ENCODE measurements at places on chromosomes 16 and 17.
A peak's percentile ranks its signal among the peaks of the same experiment; 100 is the strongest.

DNA sequence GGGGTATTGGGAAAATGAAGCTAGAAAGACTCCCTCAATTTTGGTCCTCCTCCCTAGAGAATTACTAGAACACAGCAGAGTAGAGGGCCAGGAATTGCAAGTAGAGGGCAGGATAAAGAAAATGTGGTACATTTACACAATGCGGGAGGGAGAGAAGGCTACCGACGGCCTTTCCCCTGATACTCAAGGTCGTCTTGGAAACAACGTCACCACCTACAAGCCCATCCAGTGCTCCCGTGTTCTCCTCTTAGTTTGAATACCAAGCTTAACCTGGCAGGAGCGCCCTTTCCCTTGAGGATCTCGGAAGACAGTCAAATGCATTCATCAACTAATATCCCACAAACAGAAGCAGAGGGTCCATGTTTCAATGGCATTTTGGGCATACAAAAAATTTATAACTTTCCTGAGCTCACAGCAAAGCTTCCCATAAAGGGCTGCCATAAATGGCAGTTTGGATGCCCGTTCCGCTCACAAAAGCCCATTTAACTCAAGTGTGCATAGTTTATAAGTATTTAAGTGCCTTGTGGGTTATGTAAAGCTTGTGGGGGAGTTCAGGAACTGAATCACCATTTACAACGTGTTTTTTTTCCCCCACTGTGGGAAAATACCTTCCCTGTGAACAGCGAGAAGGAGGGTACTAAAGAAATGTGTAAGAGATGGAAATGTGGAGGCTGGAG, 414.6 kb downstream of the SLC39A11 start:
- DNase-seq = no peak

DNA sequence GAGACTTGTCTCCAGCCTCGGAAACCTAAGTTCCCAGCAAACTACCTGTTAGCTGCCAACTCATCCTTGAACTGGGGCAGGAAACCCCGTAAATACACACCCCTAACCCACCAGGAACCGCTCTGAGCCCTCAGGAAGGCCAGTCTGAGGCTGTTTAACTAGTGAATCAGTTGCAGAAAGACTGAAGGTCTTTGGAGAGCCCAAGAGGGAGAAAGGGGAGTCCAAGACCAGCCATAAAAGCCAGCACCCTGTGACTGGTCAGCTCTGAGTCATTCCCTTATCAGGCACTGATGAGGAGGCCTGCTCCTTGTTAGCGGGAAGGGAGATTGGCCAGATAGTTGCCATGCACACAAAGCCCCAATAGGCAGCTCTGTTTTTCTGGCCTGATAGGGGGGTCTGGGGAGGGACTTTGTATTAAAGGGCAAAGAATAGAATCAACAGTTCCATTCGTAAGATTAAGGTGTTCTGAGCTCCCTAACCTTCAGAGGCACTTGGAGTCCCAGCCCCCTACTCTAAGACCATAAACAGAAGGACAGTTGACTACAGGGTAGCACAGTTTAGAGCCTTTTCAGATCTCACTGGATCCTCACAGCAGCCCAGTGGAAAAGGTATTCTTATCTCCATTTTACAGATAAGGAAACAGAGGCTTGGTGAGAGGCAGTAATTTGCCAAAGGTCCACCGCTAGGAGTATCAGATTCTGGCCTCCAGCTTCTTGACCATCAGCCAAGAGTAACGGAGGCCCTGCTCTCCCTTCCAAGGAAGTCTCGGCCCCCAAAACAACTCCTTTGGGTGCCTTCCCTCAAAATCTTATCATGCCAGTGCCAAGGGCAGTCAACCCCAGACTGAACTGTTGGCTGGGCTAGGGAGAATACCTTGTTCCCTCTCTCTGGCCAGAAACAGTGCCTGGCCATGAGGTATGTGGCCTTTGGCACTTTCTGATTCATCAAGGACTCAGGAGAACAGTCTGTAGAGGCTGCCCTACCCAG, 2.2 kb upstream of the KRT19 start:
- no peak for DNase-seq

GRCh38 chr16:75754141-75754540, 27.9 kb upstream of the CPHXL start:
- DNase-seq = no peak

GRCh38 chr16:67431775-67432505, 1.0 kb downstream of the HSD11B2 start:
- peak; percentile 14 for DNase-seq

DNA sequence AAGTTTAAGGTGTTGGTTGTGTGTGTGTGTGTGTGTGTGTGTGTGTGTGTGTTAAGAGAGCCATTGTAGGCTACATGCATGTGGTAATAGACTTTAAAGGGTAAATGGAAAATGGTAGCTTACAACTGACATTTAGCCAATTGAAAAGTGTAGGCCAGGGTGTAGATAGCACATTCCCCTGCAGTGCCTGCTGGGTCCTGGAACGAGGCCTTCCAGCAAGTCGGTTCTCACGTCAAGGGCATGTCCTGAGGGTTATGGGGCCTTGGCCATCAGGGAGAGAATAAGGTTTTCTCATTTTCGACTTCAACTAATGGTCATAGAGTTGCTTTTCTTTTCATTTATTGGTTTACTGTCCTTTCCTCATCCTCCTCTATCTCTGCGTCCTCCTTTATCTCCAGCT, 65.1 kb downstream of the RPTOR start:
- DNase-seq = no peak

DNA sequence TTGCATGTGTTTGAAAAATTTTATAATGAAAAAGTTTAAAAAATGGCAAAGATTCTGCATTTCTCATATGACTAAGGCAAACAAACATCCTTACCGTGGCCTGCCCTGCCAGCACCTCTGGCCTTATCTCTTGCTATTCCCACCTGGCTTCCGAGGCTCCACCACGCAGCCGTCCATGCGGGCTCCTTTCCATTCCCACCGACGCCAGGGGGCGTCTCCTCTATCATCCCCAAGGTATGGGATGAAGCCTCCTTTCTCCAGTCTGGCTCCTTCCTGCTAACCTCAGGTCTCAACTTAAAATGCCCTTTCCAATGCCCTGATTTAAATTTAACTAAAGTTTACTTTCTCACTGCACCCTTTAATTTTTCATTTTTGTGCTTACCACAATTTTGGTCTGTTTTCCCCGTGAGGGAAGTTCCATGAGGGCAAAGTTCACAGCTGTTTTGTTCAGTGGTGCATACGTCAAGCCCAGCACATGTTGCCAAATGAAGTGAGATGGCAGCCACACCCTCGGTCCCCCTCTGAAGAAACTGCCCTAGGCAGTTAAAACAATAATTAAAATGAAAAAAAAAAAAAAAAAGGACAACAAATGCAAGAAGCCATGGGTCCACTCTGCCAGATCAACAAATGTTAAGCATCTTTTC, 13.3 kb upstream of the SDK2 start:
- DNase-seq = peak; percentile 34

DNA sequence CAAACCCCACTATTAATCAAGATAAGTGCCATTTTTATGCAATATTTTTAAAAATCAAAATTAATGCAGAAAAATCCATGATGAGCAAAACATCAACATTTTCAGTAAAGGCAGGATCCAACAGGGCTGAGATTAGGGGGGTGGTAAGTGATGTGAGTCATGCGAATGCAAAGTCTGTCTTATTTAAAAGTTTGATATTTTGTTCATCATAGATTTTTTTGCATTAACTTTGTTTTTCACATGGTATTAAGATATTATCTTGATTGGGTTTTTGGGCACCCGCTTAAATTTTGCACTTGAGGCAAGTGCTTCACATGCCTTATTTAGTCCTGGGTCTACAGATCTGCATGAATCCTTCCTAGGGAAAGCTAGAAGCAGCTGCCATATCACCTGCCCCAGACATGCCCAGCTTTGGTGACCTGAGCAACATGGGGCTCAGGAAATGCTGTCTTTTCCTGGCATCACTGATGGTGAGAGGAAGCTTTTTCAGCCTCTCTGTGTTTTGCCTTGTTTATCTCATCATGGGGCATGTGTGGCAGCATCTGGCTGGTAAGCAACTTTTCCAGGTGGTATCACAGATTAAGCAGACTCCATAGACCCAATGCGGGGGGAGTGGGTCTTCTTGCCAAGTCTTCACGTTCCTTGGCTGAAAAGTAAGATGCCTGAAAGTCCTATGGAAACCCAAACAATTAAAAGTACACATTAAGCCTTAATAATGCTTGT, 57.6 kb upstream of the NFAT5 start:
- DNase-seq = no peak

DNA sequence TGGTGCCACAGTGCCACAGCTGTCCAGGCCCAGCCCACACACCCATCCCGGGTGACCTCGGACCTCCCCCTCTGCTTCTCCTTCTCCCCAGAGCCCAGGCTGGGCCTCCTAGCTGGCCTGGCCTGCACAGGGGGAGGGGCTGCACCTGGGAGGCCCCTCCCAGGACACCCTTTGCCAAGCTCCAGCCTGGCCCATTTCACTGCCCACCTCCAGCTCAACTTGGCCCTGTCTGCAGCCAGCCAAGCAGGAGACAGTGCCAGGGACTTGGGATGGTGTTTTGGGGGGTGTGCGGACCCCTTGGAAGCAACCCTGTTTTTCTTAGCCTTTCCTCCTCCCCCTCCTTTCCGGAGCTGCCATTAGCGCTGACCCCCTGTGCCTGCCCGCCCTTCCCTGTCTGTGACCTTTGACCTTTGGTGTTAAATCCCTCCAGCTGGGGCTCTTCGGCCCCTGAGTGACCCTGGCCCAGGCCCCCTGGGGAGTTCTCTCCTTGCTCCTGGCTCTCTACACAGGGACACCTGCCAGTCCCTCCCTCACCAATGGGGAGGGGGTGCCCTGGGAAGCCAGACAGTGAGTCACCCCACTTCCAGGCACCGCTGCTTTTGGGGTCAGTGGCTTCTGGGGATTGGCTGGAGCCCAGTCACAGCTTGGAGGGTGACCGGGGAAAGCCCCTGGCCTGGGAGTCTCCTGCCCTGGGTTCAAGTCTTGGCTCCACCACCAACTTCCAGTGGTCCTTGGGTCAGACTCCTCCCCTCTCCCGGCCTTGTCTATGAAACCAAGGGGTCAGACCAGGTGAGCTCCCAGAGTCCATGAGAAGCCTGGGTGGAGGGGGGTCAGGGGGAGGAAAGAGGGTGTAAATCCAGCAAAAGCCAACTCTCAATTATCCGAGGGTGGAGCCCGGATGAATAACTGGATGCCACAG, 1.9 kb downstream of the GLIS2 start:
- DNase-seq = no peak

DNA sequence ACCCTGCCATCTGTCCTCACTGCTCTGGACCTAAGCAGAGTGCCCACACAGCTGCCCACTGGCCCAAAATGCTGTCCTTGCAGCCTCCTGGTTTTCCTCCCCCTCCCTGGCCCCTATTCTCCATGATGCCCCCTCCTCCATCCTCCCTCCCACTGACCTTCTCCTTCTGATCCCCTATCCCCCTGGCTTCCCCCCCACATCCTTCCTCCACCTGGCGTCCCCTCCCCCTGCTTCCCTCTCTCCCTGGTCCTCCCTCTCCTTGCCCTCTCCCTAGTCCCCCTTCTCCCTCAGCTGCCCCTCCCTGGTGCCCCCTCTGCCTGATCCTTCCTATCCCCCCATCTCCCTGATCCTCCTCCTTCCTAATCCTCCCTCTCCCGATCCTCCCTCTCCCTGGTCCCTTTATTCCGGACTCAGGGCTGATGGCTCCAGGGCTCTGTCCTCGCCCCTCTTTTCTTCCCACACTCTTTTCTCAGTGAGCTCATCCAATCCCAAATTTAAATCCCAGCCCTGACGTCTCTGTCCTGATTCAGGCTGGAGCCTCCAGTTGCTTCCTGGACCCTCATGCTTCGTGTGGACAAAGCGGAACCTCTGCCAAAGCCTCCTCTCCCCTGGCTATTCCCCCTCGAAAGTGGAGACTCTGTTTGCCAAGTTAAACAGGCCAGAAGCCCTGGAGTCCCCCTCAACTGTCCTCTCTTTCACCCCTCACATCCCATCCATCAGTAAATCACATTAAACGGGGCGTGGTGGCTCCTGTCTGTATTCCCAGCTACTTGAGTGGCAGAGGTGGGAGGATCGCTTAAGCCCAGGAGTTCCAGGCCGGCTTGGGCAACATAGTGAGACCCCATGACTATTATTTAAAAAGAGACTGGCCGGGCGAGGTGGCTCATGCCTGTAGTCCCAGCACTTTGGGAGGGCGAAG, 18.1 kb upstream of the RHBDF2 start:
- DNase-seq = no peak

DNA sequence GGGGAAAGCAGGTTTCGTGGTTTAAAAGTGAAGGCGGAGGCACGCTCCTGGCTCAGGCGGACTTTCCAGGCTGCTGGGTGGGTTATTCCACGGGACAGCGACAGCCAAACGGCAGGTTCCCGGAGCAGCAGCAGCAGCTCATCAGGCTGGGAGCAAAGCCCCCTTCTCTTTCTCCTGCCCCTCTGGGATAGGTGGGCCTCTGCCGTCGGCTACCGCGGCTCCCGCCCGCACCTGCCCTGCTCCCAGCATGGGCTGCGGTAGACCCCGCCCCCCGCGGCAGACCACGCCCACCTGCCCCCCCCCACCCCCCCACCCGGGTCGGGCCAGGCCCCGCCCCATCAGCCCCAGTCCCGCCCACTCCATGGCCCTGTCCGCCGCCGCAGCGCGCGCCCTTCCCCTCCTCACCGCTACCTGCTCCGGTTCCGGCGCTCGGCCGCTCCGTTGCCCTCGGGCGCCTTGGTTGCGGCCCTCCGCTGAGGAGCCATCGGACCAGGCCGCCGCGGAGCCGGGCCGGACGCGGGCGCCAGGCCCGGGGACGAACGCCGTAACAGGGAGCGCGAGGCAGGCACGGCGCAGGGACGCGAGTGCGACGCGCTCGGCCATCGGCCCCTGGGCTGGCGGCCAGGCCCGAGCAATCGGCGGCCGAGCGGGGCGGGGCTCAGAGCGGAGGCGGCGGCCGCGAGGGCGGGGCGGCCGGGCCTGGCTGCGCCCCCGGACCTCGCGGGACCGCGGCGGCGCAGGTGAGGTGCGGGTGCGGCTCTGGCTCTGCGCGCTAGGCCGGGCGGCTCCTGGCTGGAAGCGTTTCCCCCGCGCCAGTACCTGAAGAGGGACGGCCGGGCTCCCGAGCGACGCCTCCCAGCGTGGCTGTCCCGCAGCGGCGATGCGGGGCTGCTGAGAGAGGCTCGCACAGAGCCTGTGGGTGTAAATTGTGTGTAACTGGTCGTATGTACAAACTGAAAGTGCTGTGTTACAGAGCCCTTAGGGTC, at the start of the genes HEXD and OGFOD3:
HEXD (plus strand) TSS at position 347 of the 986 bp plus-strand sequence. CDS start 1,453 bp downstream, outside the sequence.
OGFOD3 (minus strand) TSS at position 586 of the 986 bp plus-strand sequence; CDS start at position 485, 101 bp downstream.
- DNase-seq = peak; percentile 89

DNA sequence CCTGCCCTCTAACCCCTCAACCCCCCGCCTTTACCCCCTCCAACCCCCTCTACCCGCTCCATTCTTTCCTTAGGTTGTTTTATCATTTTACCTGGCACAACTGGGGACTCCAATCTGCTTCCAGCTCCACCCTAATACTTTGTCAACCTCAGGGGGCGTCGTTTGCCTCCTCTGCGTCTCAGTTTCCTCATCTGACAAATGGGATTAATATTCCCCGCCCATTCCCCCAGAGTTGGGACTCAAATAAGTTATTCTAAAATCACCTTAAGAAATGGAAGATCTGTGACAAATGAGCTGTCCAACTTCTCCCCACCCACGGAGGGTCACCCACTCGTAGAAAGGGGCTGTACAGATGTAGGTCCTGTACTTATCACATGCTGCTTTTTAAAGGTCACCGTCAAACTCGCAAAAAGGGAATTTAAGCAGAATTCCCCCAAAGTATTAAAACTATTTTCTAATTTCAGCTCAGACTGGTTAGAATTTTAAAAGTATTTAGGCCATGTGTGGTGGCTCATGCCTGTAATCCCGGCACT, 40.6 kb upstream of the CPNE2 start:
- DNase-seq = no peak
